ENCODE measurements at places on chromosomes 7 and 10.

DNA sequence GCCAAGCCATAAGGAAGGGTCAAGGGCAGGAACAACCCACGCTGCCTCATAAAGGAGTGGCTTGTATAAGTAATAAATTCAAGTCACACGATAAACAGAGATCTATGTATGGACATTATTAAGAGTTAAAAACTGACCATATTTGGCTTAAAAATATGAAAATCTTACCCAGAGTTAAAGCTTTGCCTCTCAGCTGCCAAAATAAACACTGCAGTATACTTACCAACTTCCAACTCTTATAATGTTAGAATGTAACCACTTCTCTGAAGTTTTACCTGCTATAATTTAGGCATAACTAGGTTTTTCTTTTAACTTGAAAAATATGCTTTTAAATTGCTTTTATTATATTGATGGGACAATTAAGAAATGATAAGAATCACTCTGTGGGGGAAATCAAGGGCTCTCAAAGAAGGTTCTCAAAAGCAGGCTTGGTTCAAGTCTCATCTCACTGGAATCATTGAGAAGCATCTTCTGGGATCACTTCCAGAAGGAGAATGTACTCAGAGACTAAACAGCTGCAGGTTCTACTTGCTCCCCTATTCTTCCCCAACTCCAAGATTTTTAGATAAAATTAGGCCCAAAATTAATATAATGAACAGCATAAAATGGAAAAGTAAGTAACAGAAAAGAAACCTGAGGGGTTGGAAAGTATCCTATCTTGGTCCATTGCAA lies 16.1 kb upstream of the CAV2 start:
- no peak for DNase-seq

GRCh38 chr7:81725812-81726127 lies 44.1 kb downstream of the HGF start:
- no peak for DNase-seq

DNA sequence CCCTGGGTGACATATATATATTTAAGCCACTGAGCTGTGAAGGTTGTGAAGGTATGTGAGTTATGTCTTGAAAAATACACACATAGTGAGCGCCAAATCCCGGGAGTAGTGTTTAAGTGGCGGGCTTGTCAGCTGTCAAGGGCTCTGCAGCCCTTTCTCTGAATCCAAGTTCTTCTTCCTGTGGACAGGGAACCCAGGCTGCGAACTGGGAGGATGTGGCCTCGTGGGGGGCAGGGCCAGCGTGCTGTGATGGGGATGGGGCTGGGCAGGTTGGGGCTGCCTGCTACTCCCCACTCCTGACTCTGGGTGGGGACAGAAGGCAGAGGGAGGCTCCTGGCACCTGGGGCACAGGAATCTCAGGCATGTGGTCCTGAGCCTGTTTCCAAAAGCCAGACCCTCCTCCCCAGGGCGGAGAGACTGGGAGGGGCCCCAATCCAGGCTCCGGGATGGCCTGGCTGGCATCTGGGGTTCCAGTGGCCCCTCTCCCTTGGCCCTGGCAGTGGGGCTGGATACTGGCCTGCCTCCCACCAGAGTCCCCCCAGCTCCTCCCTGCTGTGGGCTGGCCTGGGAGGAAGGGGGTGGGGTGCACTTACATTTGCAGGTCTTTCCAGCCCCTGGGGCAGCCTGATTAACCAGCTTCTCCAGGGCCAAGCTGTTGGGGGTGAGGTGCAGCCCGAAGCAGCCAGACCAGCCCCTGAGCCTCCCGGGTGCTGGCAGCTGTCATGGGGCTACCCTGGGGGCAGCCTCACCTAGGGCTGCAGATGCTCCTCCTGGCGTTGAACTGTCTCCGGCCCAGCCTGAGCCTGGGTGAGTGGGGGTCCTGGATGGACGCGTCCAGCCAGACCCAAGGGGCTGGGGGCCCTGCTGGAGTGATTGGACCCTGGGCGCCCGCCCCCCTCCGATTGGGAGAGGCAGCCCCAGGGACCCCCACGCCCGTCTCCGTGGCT lies at the start of gene UPK3B:
Gene UPK3B, plus strand, starts transcription at position 622 of the 947 bp plus-strand sequence. Its CDS starts 101 bp downstream, at position 723.
- DNase-seq = no peak

DNA sequence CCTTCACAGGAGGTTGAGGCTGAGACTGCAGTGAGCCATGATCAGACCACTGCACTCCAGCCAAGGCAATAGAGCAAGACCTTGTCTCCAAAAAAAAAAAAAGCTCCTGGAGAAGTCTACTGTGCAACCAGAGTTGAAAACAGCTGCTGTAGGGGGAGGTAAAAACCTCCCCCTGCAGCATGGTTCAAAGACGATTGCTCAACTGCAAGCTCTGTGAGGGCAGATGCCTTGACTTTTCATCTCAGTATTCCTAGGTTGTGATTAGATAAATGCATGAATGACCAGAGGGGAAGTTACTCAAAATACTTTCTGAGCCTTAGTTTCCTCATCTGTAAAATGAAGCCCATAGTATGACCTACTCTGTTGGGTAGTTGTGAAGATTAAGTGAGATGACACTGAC lies 25.0 kb upstream of the PPA1 start:
- DNase-seq = no peak

DNA sequence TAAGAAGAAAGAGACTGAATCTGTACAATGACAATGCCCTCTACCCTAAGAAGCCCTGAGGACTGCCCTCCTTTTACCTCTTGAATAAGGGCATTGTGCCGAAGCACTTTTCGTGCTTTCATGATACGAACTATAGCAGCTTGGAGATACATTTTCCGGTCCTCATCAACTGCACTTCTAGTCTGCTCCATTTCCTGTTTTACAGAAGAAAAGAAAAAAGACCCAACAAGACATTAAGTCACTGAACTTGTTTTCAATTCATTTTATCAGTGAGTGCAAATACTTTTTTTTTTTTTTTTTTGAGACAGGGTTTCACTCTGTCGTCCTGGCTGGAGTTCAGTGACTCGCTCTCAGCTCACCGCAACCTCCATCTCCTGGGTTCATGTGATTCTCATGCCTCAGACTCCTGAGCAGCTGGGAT lies 78.4 kb downstream of the CUL2 start:
- DNase-seq = no peak

GRCh38 chr7:121546632-121547543 lies 150.8 kb upstream of the FAM3C start:
- DNase-seq = no peak

- DNase-seq = no peak
Measured at GRCh38 chr7:103947026-103947655, 42.3 kb downstream of the RELN start.

DNA sequence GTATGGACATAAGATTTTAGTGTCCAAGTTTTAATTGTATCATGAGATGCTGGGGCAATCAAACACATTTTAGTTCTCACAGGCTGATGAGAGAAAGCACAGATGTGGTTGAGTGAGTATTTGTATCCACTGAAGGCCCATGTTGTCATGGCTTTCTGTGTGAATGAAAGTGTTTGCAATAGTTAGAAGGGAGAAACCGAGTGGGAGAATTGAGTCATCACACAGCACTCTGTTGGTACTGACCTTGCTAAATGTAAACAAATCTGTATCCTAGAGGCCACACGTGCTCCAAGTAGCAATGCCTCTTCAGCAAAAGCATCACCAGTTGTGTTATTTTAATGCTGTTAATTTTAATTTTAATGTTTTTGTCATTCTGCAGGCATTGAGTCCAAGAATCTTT lies 121.2 kb downstream of the EMX2 start:
- DNase-seq = no peak

GRCh38 chr7:17194656-17195055 lies 103.8 kb upstream of the AHR start:
- no peak for DNase-seq

DNA sequence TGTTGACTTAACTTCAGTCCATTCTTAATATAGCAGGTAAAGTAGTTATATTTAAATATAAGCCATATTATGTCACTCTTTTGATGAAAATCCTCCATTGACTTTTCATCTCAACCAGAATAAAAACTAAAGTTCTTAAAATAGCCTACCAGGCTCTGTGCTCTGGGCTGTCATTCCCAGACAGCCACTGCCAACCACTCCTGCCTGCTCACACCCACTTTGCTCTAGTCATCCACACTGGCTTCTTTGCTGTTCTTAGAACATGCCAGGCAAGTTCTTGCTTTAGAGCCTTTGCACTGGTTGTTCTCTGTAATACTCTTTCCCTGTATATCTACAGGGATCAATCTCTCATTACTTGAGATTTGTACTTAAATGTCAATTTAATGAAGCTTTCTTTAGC lies 80.6 kb downstream of the ZEB1 start:
- DNase-seq = no peak

- no peak for DNase-seq
Measured at GRCh38 chr7:108407676-108408075, 48.6 kb downstream of the NRCAM start.

DNA sequence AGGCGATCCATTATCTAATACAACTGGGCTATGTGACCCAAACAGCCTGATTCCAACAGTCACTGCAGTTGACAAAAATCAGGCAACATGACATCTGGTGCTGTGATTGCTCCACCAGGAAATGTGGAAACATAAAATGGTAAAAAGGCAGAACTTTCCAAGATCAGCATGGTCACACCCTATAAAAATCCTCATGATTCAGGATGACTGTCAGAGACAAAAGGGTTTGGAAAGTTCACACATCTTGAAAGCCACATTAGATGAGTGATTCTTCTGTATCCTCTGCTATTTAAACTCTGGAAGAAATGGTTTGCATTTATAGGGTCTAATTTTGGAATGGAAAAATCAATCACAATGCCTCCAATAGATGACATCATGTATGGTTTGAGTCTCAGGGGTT lies 662.6 kb upstream of the IGFBP3 start:
- no peak for DNase-seq

DNA sequence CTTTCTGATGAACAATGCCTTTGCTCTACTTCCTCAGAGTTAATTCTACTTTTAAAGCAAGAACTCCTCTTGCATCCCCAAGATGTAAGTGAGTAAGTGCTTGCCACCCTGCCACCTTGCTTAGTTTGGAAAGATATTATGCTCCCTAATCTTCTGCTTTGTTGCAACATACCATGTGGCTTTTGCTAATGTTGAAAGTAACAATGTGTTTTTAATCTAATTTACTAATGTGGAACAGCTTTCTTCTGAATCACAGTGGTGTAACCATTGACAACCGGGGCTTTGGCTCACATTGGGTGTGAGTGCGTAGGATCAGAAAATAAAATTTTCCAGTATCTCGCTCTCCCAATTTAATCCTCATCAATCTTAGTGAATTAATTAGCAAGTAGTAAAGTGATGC lies 254.1 kb upstream of the PTER start:
- no peak for DNase-seq

DNA sequence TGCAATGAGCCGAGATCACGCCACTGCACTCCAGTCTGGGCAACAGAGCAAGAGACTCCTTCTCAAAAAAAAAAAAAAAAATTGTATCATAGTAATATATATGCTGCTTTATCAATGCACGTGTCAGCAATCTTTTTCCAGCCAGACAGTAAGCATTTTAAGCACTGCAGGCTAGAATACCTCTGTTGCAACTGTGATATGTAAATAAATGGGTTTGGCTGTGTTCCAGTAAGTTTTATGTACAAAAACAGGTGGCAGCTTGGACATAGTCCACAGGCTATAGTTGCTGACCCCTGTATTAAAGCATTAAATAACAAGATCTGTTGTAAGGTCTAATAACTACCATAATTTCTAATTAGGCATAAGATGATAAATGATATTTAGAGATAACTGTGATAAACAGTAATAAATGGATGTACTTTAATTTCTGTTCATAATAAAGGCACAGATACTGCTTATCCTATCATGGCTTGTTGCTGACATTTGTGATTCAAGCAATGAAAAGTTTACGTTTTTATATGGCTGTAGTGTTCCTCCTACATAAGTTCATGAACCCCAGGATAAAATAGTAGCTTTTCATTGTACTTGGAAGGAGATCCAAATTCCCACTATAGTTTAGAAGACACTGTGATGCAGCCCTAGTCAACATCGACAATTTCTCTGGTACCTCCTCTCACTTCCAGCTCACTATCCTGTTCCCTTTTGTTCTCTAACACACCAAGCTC lies 161.4 kb downstream of the ELMO1 start:
- no peak for DNase-seq

DNA sequence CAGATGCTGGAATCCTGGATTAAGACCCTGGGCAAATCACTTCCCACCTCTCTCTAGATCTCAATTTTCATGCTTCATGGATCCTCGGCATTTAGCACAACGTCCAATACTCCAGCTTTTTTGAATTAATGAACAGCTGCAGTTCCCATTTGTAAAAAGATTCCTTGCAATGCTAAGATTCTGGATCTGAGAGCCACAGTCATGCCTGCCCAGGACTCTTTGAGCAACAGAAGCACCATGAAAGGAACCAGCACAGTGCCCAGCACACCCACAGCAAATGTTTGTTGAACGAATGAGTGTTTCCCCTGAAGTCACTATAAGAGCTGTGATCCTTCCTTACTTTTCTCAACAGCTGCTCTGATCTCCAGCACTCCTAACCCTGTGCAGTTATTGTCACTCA lies 20.8 kb upstream of the DDIT4 start:
- DNase-seq = no peak

DNA sequence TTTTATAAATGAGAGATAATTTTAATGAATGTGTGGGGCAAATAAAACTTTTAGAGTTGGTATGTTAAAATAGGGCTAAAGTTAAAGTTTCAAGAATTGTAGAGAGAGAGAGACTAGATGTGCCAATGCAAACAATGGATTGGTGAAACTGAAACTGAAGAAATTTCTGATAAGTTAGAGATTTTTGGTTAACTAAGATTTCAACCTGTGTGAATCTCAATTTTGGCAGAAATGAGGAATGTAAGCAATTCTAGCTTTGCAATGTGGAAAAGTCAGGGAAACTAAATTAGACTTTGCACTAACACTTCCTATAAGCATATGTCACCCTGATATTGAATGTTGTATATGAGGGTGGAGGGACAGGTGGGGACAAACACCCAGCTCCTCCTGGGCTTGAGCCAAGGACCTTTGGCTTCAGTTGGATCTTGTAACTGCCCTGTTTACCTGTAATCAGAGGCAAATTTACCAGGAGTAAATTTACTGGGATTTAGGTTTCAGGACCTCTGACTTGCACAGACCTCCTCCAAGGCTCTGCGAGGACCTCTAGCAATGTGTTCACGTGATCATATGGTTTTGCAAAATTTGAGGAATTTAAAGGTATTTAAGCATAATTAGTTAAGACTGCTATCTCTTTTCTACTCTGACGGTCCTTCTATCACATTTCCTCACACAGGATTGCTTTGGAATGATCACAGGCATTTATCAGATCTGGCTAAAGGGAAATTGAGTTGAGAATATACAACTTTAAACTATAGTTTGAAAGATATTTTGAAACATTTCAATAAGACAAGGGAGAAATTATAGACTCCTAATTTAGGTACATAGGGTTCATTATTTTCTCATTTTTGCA lies 33.1 kb upstream of the RPA3 start:
- no peak for DNase-seq
